ENCODE measurements at places on chromosomes 4 and X.

GRCh38 chr4:86500527-86500926 is 93.6 kb upstream of the PTPN13 start:
- DNase-seq = no peak

GRCh38 chr4:90537491-90537890 is 410.3 kb downstream of the CCSER1 start:
- no peak for DNase-seq

GRCh38 chrX:10974920-10975319 is 136.2 kb upstream of the HCCS start:
- no peak for DNase-seq

GRCh38 chr4:3436798-3437581 is 4.8 kb upstream of the HGFAC start:
- DNase-seq = peak; percentile 36

- DNase-seq = no peak
These were observed 49.4 kb upstream of the RAB40AL start for GRCh38 chrX:102887687-102888086.

- DNase-seq = no peak
These were observed 10.3 kb downstream of the LAP3 start for GRCh38 chr4:17587094-17587822.

DNA sequence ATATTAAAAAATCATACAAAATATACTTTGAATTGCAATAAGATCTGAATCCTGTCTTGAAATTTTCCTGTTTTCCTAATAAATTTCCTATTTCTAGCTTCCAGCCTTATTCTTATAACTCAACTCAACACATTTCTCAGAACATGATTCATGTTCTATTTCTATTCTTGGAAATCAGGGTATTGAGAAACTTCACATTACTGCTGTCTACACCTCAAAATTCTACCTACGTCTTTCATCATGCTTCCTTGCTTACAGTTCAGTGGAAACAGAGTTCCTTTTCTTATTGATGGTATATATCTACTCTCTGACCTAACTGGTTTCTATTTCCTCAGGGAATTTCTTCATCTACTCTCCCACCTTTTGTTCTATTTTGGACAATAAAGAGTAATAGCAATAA is 2139.0 kb downstream of the ARAP2 start:
- no peak for DNase-seq

DNA sequence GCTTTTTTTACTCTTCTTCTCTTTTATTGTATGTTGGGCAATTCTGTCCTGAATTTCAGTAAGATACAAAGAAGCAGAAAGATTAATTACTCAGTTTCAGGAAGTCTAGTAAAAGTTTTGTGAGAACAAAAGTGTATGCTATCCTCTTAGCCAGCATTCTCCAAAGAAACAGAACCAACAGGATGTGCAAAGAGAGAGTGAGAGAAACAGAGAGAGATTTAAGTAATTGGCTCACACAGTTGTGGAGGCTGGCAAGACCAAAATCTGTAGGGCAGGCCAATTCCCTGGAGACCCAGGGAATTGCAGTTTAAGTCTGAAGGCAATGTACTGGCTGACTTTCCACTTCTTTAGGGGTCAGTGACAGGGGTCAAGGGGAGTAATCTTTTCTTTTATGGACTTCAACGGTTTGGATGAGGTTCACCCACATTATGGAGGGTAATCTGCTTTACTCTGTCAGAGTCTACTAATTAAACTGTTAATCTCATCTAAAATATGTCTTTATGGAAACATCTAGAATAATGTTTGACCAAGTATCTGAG is 59.2 kb upstream of the SLC39A8 start:
- DNase-seq = no peak

GRCh38 chrX:65731684-65732289 is 64.3 kb downstream of the MSN start:
- DNase-seq = no peak

- no peak for DNase-seq
These were observed 27.9 kb upstream of the FUNDC1 start for GRCh38 chrX:44570522-44570921.

GRCh38 chr4:16573206-16573605 is 325.2 kb downstream of the LDB2 start:
- DNase-seq = no peak

GRCh38 chr4:84091266-84091665 is 407.8 kb downstream of the NKX6-1 start:
- no peak for DNase-seq

DNA sequence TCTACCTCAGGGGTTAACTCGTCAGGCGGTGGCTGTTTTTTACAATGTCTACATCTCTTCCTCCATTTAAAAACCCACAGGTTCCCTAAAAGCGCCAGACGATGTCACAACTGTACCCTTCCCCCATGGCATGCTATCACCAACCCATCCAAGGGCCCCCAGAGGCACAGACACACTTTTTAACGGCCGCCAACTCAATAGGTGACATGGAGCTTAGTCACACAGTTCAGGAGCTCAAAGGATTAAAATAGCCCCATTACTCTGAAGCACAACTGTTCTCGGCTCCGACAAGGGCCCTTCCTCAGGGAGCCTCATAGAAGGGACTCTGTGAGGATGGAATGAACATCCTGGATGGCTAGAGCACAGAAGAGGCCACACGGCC is 12.4 kb downstream of the SH3KBP1 start:
- DNase-seq = no peak

DNA sequence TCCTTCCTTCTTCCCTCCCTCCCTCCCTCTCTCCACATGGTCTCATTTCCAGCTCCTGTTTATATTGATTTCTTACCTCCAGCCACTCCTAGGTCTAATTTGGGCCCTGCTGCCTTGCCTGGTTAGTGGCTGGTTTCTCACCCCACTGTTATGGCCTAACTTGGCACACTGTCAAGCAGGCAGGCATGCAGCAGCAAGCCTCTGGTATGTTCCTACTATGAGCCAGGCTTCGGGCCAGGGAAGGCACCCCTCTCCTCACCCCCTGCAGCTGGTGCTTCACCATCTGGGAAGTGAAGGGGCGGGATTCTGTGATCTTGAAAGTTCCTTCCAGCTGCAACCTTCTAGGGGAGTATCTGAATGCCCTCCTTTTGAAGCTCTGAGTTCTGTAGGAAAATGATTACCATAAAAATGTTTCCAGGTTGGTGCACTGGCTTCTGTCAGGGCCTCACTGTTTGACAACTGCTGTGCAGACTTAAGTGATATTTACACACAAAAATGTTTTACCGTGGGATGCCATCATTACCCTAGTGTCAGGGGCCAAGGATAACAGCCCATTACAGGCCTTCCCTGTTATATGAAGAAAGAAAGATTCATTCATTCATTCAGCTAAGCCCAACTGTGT is 10.1 kb upstream of the VMA21 start:
- DNase-seq = no peak

DNA sequence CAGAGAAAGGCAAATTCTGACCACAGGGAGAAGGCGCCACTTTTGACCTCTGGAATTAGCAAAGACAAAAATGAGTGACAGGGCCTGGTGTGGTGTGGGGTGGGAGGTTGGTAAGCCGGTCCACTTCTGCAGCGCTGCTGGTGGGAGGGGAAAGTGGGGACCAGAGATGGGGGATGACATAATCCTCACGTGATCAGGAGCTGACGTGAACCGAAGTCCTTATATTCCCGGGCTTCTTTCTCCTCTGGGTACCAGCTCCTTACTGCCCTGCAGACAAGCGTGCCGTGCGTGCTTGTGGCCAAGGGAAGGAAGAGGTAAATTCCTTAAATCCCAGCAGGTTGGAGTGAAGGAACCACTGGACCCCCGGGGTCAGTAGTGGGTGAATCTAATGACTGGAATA is at the start of gene TCEAL7:
Gene TCEAL7 (plus strand): TSS at position 249 of the 400 bp plus-strand sequence. CDS start 1,165 bp downstream, outside the sequence.
- DNase-seq = no peak

GRCh38 chr4:24736066-24736465 is 59.3 kb upstream of the SOD3 start:
- peak; percentile 26 for DNase-seq

DNA sequence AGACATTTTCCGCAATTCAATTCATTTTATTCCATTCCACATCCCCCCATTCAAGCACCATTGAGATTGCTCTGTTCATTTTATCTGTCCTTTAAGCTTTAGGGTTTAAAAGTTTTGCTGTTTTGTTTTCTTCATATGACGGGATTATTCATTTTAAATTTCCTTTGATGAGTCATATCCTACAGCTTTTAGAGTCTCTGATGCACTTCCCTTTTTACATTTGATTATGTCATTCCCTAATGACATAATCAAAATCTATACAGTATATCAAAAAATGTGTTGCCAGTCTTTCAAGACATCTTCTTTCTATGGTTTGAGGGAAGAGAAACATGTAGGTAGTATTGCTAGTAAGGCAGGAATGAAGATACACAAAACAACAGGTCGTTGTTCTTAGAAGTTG is 456.3 kb downstream of the PDGFC start:
- no peak for DNase-seq

DNA sequence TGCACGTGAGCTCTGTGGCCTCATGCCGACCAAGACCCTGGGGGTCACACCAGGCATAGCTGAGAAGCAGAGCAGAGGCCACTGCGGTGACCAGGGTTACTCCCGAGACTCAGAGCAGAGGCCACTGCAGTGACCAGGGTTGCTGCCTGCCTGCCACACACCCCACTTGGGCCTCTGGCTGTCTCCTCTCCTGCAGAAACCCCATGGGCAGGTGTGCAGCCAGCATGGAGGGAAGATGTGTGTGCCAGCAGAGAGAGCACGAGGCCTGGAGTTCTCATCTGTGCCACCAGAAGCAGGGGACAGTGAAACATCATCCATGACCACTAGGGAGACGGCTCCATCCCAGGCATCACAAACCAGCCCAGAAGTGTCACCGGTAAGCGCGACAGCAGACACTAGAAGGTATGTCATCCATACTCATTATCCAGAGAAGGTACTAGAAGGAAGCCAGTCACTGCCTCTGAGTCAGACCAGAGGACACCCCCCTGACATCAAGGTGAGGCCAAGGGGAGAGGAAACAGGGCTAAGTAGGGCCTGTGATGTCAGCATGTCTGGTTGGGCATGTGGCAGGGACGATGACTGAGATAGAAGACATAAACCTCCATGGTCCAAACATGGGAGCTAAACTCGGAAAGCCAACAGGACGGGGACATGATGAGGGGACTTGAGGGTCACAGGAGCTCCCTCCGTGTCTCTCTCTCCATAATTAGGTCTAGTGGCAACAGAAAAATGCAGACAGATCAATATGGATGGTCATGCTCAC is 24.2 kb upstream of the SPON2 start:
- DNase-seq = no peak

GRCh38 chr4:82661181-82661992 is 99.6 kb upstream of the TMEM150C start:
- no peak for DNase-seq

- DNase-seq = no peak
These were observed 12.9 kb downstream of the DGAT2L6 start for GRCh38 chrX:70190225-70190624.

DNA sequence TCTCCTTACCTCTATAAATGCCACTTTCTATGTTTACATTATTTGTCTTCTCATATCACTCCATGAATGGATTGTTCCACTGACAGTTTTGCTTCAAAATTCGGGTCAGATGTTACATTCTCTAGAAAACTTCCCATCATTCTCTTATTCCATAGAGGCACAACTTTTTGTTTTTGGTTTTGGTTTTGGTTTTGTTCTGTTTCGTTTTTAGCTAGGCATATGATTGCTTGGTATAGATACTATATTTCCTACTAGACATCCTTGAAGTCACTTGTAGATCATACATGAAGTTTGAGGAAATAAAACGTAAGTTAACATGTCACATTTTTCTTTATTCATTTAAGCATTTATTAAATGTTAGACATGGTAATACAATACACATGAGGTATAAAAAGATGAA is 961.0 kb downstream of the PCDH18 start:
- no peak for DNase-seq

- DNase-seq = no peak
These were observed 624.8 kb upstream of the ATOH1 start for GRCh38 chr4:93203708-93204107.

- no peak for DNase-seq
These were observed 206.5 kb upstream of the STK26 start for GRCh38 chrX:131816551-131817136.

- no peak for DNase-seq
These were observed 54.4 kb upstream of the ACTRT1 start for GRCh38 chrX:128106630-128107029.

- no peak for DNase-seq
These were observed 139.1 kb downstream of the COL4A6 start for GRCh38 chrX:108299101-108299591.

DNA sequence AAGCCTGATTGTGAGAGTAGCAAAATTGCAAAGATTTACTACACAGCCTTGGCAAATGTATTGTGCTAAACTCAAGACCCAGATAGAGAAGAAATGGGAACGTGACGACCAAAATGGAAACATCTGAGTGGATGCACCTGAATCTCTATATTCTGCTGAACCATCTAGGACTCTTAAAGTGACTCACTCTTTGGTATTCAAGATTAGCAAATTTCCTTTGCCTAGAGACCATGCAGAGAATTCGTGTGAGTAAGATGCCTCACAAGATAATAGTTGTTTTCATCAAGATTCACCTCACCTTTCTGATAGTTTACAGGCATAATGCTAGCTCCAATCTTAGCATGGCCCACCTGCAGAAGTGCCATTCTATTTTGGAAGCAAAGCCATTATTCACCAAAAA is 14.4 kb upstream of the ATOH1 start:
- DNase-seq = no peak

DNA sequence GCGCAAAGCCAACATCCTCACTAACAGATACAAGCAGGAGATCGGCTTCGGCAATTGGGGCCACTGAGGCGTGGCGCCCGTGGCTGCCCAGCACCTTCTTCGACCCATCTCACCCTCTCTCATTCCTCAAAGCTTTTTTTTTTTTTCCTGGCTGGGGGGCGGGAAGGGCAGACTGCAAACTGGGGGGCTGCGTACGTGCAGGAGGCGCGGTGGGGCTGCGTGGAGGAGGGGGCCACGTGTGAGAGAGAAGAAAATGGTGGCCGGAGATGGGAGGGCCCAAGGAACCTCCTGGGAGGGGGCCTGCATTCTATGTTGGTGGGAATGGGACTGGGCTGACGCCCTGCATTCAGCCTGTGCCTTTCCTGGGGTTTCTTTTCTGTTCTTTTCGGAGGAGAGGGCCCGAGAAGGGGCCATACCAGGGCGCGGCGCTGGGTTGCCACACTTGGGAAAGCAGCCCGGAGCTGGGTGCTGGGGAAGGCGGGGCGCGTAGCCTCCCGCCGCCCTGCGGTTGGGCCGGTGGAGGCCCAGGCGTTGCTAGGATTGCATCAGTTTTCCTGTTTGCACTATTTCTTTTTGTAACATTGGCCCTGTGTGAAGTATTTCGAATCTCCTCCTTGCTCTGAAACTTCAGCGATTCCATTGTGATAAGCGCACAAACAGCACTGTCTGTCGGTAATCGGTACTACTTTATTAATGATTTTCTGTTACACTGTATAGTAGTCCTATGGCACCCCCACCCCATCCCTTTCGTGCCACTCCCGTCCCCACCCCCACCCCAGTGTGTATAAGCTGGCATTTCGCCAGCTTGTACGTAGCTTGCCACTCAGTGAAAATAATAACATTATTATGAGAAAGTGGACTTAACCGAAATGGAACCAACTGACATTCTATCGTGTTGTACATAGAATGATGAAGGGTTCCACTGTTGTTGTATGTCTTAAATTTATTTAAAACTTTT is 4.5 kb downstream of the MID1IP1 start:
- no peak for DNase-seq

- DNase-seq = no peak
These were observed 64.5 kb downstream of the ANKRD17 start for GRCh38 chr4:73194064-73194463.

GRCh38 chr4:2265113-2266110 is 3.5 kb upstream of the MXD4 start:
- DNase-seq = no peak
